ENCODE measurements at places on chromosomes 13 and 19. TPM values are rescaled to one million over a fixed set of nuclear protein-coding genes. Genes with fewer than 3 reads are reported as not detected.
A peak's percentile ranks its signal among the peaks of the same experiment; 100 is the strongest.

DNA sequence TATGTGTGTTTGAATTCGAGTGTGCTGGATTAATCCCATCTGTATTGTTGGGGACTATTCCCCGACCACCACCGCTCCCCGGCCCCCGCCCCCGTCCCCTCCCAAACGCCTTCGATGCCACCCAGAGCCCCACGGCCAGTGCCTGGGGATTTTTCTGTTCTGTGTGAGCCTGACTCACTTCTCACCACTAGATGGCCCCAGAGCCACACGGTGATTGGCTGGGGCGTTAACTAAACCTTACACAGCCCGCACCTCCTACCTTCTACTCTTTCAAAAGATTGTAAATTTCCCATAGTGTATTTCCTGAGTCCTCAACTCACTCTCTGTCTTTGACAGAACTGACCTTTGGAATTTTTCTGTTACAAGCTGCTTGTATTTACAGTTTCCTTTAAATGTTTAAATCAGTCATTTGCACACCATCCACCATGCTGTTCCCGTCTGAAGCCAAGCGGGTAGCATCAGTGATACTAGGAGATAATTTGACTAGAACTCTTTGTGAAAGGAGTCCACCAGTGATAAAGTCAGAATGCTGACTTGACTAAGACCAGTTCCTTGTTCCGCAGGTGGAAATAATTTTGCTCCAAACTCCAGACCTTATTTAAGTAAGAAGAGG lies 61.4 kb downstream of the RFX2 start:
- DNase-seq, result peak; percentile 30

DNA sequence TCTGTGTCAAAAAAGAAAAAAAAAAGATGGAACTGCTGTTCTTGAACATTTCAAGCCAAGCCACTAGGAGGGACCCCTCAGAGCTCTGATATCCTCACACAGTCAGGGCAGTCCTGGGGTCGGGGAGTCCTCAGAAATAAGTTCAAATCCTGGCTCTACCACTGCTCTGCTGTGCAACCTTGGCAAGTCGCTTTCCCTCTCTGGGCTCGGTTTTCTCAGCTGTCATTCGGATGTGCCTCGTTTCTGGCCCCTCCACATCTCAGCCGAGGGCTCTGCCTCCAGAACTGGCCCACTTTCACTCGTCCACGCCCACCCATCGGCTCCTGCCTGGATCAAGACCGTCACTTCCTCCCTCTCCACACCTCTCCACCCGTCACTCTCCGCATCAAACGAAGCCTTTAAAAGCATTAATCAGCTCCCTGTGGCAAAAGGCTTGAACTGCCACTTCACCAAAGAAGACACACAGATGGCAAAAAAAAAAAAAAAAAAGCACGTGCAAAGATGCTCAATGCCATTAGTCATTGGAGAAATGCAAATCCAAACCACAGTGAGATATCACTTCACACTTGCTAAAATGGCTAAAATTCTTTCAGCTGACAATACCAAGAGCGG lies 7.4 kb upstream of the ZNRF4 start:
- no peak for DNase-seq

- no peak for DNase-seq
These were observed at the start of gene SSC5D for GRCh38 chr19:55487924-55488687. SSC5D (plus strand) TSS chr19:55488436; CDS start chr19:55488590, 154 bp downstream.

Gene FGF22
- 0.72 TPM for total RNA-seq

Gene CYP2F1
- not detected for total RNA-seq

- DNase-seq, result peak; percentile 96
These were observed 5.9 kb upstream of the GDF15 start for GRCh38 chr19:18379803-18380747.

GRCh38 chr19:47719047-47719859 lies 6.0 kb downstream of the EHD2 start:
- DNase-seq, result no peak

Gene AMER2
- not detected for total RNA-seq

Gene MYBPC2
- 0.18 TPM for total RNA-seq

DNA sequence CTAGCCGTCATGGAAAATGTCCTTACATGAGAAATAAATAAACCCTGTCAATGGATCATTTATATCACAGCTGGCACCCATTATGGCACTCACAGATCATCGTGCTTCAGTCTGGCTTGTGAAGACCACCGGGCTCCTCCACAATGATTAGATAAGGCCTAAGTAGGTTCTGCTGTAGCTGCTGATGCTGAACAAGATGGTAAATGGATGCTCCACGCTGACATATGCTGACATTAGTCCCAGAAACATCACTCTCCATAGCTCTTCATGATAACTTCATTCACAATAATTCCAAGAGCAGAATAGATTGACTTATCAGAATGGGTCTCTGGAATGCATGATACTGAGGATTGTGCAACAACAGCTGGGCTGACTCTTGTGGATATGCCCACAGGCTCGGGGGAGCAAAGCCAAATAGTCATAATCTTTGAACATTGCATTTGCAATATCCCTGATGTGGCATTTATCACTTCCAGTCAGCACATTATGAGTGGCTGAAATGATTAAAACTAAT lies 63.8 kb upstream of the RXFP2 start:
- no peak for DNase-seq

Gene ZNF729
- total RNA-seq, result not detected

- no peak for DNase-seq
These were observed 485.3 kb downstream of the UQCRFS1 start for GRCh38 chr19:28727480-28728159.

Gene SLITRK5
- total RNA-seq, result 0.08 TPM

Gene TSEN34
- 194 TPM for total RNA-seq

DNA sequence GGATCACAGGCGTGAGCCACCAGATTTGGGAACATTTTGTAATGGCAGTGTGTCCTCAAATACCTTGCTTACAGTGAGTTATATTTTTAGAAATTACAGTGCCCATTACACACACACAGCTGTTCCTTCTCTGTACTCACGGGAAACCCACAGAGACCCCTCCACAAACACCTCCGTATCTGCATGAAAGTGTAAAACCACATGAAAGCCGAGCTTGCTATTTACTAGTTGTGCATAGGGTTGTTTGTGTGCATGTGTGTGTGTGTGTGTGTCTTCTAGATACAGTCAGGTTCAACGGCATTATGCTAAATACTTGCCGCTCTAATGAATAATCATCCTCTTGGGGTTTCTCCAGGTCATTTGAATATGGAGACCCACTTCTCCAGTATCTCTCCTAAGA lies 22.3 kb upstream of the LILRA2 start:
- no peak for DNase-seq

DNA sequence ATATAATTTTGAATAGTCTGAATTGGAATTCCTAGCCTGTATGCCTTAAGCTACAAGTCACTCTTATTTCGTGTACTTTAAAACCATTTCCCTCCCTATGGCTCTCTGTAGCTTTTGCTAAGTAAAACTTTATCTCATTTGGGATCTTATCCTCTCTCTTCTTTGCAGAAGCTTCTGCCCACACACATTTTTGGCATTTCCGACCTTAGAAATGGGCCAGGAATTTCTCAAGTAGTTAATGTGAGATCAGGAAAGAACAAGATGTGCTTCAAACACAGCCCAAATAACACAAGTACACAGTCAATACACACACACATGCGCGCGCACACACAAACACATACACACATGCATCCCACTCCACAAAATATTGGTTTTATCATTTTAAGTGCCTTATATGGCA lies 931.0 kb upstream of the MIR17HG start:
- no peak for DNase-seq

DNA sequence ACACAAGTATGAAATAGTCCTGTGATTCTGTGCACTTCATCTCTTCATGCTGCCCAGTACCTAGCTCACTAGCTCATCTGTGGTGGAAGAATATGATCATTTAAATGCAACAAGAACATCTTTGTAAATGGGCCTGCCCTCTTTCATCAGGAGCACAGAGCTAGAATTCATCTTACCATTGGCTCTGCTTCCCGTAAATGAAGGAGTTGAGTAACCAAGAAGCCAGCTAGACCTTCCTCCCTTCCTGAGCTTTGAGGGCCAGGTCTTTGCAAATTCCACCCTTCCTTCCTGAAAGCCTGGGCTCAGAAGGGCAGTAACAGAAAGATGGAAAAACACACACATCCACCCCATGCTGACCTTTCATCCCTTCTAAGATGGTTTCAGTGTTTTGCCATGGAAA lies 82.0 kb downstream of the FRY start:
- DNase-seq, result no peak

DNA sequence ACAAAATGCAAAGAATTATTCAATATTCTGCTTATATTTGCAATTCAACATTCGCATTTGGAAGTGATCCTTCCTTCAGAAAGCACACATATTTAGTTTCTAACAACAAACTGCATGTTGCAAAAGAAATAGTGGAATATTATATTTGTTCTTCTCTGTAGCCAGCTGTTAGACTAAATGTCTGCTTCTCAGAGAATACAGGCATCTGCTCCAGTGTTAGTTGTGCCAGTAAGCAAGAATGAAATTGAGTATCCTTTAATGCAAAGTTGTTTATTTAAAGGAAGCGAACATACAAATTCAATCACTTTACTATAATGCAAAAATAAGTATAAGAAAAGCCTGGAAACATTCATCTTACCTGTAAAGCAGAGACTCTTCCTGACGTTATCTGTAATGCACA lies 663 bp downstream of the SLITRK6 start:
- no peak for DNase-seq

DNA sequence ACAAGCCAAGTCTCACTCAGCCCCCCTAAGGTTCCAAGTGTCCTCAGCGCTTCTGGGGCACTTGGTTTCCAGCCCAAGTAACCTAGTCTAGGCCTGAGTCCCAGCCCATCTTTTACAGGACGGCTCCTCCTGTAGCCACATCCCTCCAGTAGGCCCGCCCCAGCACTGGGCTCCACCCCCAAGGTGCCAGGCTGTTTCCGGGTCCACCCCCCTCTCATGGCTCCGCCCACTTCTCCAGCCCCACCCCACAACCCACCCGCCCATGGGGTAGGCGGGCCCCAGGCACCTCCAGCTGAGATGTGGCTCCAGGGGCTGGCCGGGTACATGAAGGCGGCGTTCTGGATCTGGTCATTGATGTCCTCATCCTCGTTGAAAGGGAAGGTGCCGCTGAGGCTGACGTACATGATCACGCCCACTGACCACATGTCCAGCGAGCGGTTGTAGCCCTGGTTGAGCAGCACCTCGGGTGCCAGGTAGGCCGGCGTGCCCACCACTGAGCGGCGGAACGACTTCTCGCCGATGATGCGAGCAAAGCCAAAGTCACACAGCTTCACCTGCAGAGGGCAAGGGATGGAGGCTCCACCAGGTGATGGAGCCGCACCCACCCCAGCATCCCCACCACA lies 17.2 kb upstream of the DACT3 start:
- DNase-seq, result no peak

Gene SLC25A41
- total RNA-seq, result 0.21 TPM

DNA sequence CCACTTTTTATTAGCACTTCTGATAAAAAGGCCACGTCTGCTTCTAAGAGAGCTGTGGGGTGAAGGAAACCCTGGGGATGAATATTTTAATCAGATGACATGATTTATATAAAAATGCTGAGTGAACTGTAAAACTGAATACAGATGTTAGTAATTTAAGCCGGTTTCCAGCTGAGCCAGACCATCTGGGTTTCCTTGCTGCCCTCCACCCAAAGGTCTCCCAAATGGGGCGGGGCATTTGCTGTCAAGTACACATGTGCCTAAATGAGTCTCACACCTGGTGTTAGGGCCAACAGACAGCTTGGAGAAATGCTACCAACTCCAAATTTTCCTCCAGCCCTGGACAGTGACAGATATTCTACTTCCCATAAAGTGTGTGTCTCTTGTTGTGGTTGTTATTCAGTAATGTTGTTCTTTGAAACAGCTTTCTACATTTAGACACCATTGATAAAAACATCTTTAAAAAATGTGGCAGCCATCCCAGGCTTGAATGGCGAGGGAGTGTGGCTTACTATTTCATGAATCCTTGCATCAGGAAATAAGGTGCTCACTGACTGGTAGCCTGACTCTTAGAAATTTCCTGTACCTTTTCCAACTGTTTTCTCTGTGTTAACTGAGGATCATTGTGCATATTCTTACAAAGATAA lies 350.4 kb downstream of the MTUS2 start:
- DNase-seq, result no peak

Gene SLC27A1
- 5.4 TPM for total RNA-seq

All from Panc1 (cell line).